SIG-M5 (cell line): ENCODE measurements at places on chromosomes 3 and 15.

DNA sequence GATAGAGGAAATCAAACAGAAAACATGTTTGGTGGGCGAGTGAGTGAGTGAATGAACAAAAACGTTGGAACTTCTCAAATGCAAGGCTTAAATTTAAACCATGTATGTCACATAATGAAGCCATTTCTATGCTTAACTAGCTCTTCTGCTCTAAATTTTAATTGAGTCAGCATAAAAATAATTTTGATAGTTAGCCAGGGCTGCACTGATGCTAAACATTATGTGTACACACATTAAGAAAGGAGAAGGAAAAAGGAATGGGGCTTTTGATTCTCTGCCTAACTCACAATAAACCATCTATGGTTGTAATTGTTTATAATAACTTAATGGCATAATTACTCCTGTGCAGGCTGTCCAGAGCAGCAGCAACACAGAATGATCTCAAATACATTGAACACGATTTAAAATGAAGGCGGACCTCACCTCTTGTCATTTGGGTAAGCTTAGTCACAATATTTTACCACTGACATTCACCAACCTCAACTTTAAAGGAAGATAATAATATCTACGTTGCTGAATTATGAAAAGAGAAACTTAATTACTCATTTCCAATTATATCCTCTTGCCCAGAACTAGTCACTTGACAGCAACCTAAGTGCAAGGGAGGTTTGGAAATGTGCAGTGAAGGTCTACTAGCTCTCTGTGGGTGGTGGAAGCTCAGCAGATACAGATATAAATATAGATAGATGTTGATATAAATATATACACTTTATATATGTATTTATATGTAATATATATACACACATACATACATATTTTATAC lies 318.4 kb upstream of the TRIM42 start:
- DNase-seq = no peak

DNA sequence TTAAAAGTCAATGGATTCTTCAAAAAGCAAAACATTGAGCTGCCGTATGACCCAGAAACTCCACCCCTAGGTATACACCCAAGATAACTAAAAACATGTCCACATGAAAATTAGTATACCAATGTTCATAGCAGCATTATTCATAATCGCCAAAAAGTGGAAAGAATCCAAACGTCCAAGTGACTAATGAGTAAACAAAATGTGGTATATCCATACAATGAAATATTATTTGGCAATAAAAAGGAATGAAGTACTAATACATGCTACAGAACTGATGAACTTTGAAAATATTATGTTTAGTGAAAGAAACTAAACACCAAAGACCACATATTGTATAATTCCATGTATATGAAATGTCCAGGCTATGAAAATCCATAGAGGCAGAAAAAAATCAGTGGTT lies 77.9 kb downstream of the THBS1 start:
- DNase-seq = no peak

DNA sequence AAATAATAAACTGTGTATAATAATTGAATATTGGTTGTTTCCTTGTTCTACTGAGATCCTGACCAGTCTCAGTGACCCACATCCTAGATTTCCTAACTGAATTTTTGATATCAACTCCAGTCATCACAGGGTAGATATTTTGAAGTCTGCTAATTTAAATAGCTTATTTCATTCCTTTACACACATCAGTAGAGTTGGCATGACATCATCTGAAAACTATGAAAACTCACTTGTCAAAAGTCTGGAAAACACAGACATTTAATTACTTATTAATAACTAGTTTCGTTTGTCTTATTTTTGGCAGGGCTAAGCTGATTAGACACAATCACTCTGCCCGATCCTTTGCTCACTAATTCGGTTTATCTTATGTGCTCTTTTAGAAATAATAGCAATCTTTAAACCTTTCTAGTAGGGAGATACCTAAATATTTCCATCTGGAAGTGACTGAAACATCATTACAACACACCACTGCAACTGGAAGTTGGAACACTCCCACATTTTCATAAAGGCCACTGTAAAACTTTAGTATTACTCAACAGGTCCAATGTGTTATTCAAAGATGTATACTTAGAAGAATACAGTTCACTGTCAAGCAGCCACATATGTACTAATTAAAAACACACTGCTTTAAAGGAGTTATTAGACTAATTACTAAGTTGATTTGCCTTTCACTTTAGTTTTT lies 198.4 kb upstream of the ZNF717 start:
- DNase-seq = no peak

DNA sequence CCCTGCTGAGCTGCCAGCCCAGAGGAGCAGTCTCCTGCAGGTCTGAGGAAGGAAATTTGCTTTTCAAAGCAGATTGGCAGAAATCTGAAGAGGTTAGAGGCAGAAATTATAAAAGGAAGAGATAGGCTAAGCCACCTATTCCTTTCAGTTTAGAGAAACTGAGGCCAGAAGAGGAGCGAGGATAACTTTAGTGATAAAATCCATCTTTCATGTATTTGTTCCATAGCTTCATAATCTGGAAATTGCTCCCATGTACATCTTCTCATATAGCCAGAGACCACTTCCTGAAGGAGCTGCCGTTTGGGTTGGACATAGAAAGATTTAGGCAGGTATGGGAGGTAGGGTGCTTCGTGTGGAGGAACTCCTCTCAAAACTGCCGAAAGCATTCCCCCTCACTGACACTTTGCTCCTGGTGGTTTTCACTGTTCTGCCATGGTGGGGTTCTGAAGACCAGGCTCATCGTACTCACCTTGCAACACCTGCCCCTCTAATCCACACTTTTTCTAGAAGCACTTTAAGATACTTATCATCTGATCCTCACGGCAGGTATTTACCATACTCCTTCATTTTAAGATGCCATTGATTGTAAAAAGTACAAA lies 670 bp upstream of the ACAP2 start:
- no peak for DNase-seq

GRCh38 chr3:35320646-35321407 lies 318.5 kb upstream of the ARPP21 start:
- no peak for DNase-seq

GRCh38 chr15:45331972-45332371 lies 46.4 kb downstream of the GATM start:
- no peak for DNase-seq
